ENCODE measurements at places on chromosomes 1 and 21.

DNA sequence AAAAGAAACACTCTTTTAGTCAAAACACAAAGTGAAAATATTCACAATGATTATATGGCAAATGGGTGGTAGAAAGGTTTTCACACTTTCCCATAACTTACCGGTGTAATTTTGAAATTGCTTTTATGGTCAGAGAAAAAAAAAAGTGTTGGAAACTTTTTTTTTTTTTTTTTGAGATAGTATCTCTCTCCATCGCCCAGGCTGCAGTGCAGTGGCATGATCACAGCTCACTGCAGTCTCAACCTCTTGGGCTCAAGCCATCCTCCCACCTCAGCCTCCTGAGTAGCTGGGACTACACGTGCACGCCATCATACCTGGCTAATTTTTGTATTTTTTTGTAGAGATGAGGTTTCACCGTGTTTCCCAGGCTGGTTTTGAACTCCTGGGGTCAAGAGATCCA lies 3.3 kb downstream of the IFNGR2 start:
- DNase-seq = no peak

DNA sequence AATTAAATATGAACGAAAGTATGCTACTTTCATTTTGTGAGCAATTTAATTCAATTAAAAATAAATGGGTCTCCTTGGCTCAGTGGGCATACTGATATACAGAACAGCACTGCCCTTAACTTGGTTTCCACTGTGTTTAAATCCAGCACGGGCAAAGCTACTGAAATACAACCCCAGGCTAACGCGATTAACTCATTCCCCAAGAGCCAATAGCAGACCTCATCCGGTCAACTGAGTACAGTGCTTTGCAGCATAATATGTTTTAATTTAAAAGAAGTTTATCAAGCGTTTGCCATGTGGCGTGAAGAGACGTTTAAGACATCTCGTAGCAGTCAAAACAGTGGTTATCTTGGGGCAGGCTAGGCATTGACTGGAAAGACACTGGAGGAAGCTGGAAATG lies 118.6 kb downstream of the PROX1 start:
- DNase-seq = no peak

DNA sequence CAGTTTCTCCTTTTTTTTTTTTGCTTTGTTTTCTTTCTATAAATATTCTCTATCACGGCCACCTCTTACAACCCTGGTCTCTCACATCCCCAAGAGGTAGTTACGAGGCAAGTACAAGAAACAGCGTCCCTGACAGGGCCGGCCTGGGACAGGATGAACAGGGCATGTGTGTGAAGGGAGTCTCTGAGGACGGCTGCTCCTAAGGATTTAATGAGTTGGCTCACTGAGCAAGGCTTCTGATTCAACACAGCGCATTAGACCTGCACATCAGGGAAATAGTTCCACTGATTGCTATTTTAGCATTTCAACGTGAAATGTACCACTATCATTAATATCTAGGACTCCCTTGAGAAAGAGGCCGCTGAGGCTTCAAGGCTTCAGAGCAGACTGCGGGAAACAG lies 54.0 kb downstream of the NTPCR start:
- no peak for DNase-seq

GRCh38 chr1:160711602-160712311 lies at the start of gene CD48:
CD48 (minus strand) TSS chr1:160711822; CDS start chr1:160711763, 59 bp downstream.
- no peak for DNase-seq

DNA sequence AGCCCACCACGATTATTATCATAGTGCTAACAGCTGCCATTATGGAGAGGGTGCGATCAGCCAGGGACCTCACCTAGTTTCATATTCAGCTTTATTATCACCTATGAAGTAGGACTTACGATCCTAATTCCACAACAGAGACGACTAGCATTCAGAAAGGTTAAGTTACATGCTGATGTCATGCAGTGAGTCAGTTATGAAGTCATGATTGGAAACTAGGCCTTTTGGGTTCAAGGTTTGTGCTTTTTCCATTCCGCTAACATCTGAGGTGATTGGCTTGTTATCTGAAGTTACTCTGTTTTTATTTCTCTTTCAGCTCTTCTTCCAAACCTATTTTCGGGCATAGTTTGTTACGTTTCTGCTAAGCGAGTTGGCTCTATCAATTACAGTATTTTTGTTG lies 251.1 kb downstream of the CAMTA1 start:
- no peak for DNase-seq

Measured in right lobe of liver (tissue), 6 donors.